ENCODE measurements at places on chromosomes 5 and 9.
A peak's percentile ranks its signal among the peaks of the same experiment; 100 is the strongest.

DNA sequence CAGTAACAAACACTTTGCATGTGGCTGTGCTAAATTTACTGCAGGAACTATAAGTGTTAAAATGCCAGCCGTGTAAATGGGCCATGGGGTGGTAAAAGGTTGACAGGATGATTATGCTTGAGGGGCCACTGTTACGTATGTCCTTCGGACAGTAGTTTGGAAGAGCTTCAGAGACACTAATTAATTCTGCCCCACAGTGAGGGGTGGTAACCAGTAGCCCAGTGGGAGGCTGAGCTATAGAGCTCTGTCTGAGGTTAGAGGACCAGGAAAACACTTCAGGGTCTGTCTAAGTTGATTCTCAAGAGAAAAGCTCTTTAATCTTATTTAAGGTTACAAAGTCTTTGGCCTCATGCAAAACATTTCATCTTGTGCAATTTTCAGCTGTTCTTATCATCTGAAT is 176.6 kb downstream of the DMRTA1 start:
- DNase-seq, result no peak
- no peak overlapping the region for H3K27ac ChIP-seq
- no peaks in the 10 kb centered on the region for H3K4me1 ChIP-seq
- H3K36me3 ChIP-seq, result no peaks in the 10 kb centered on the region

DNA sequence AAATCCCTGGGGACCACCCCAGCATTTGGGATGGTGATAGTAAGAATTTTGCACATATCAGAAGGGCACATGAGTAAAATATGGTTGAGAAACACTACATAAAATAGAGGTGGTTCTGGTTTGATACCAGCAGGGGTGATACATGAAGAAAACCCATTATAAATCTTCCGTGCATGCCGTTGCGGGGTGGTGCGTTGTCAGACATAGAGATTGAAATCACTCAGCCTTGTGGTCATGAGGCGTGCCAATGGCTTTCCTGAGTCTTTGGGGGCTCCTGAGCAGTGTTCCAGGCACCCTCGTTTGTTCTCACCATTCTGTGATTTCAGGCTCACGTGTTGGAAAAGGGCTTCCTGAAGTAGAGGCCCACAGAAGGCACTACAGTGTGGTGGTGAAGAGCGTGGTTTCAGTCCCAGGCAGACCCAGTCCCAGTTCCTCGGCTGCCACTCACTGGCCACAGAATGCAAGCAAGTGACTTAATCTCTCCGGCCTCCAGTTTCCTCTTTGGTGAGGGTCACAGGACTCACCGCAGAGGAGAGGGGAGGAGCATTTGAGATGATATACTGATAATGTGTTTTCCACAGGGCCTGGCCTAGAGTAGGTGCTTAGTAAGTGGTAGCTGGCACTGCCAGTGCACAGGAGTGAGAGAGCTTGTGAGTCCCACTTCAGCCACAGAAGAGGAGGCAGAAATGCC is 20.5 kb upstream of the GLRX start:
- H3K27me3 ChIP-seq, result peaks cover 6% of the 10 kb centered on the region
- no peaks in the 10 kb centered on the region for H3K36me3 ChIP-seq
- DNase-seq, result peak; percentile 53
- H3K4me1 ChIP-seq, result peaks cover 32% of the 10 kb centered on the region
- H3K4me3 ChIP-seq, result peak overlapping the region; percentile 27

GRCh38 chr5:151493665-151494064 is 46.3 kb downstream of the SLC36A1 start:
- H3K27me3 ChIP-seq, result no peaks in the 10 kb centered on the region
- no peak overlapping the region for H3K27ac ChIP-seq
- peaks cover 2% of the 10 kb centered on the region for H3K36me3 ChIP-seq
- no peak overlapping the region for H3K4me3 ChIP-seq
- H3K4me1 ChIP-seq, result no peaks in the 10 kb centered on the region
- no peak for DNase-seq

DNA sequence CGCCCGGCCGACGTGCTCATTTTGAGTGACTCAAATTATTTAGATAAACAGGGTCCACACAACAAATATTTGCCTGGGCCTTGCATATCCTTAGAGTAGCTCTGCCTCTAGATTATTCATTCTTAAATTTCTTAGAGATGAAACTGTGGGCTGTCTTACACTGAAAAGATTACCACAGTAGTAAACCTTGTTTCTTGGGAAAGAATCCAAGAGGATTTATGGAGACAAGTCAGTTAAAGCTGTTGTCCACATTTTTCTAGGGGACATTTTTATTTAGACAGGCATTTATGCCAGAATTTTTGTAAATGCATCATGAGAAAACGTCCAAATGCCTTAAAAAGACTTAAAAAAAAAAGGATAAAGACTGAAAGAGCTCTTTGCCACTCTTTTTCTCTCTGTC is 32.6 kb upstream of the RANBP3L start:
- no peaks in the 10 kb centered on the region for H3K4me1 ChIP-seq
- DNase-seq, result no peak
- H3K4me3 ChIP-seq, result no peak overlapping the region
- no peak overlapping the region for H3K27ac ChIP-seq
- H3K27me3 ChIP-seq, result peaks cover 11% of the 10 kb centered on the region

DNA sequence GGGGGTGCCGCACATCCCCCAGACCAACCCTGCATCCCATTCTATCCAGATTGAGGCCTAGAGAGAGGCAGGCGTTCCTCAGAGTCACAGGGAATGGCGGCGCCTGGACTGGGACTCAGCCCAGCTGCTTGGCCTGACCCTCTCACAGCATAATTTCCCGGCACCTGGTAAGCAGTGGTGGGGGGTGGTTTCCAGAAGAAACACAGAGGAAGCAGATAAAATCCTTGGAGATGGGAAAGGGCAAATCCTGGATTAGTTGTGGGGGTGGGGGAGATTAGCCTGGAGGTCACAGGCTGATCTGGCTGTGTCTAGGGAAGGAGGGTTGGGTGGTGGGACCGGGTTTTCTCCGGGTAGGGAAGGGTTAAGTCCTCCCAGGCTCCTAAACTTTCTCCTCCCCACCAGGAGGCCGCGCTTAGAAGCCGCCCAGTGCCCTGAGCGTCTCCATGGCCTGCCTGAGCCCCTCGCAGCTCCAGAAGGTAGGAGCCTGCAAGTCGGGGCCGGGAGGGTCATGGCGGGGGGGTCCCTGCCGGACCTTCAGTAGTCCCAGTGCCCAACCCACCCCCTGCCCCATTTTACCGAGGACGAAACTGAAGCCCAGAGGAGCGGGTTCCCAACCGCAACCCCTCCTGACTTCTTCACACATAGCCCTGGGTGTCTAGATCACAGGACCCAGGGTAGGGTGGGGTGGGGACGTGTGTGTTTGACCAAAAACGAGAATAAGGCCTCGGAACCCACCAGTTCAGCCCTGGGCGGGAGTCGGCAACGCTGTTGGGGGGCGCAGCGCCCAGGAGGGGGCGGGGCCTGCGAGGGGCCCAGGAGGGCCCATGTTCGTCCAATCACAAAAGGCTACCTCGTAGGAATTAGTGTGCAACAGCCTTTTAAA is 1.3 kb downstream of the PHYHD1 start:
- H3K4me3 ChIP-seq, result no peak overlapping the region
- no peak overlapping the region for H3K27ac ChIP-seq
- peaks cover 15% of the 10 kb centered on the region for H3K36me3 ChIP-seq
- no peaks in the 10 kb centered on the region for H3K27me3 ChIP-seq
- DNase-seq, result no peak
- H3K4me1 ChIP-seq, result peaks cover 18% of the 10 kb centered on the region

DNA sequence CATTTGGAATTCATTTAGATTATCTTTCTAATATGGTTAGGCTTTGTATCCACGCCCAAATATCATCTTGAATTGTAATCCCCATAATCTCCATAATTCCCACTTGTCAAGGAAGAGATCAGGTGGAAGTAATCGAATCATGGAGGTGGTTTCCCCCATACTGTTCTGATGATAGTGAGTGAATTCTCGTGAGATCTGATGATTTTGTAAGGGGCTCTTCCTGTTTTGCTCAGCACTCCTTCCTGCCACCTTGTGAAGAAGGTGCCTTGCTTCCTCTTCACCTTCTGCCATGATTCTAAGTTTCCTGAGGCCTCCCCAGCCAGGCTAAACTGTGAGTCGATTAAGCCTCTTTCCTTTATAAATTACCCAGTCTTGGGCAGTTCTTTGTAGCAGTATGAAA is 527.5 kb upstream of the ARRDC3 start:
- no peak for DNase-seq
- no peaks in the 10 kb centered on the region for H3K36me3 ChIP-seq
- no peaks in the 10 kb centered on the region for H3K4me1 ChIP-seq
- H3K27ac ChIP-seq, result no peak overlapping the region
- no peak overlapping the region for H3K4me3 ChIP-seq

GRCh38 chr9:130835441-130836298 is 616 bp downstream of the ABL1 start:
- no peaks in the 10 kb centered on the region for H3K36me3 ChIP-seq
- peaks cover 23% of the 10 kb centered on the region for H3K27me3 ChIP-seq
- no peak for DNase-seq
- peak overlapping the region; percentile 96 for H3K27ac ChIP-seq

DNA sequence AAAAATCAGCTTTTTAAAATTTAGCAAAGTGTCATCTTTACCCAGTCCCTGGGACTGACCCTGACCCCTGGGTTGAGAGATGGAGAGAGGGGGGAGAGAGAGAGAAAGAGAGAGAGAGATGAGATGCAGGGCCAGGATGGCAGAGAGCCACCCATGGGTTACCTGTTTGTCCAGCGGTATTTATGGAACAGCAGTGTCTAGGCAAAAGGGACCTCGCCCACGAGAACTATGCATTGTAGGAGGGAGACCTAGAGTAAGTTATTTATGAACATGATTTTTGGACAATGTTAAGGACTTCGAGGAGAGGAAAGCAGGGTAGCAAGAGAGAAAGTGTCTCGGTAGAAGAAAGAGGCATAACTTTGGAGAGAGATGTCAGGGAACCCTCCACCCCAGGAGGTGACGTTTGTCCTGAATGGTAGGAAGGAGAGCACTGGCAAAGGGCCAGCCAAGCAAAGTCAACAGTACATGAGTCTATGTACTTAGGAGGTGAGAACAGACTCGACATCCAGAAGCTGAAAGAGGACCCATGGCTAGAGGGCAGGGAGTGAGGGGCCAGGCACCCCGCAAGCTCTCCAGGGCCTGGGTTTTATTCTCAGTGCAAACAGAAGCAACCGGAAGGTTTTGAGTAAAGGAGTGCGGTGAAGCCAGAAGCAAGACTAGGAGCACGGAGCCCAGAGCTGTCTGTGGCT is 30.5 kb upstream of the MSX2 start:
- no peak overlapping the region for H3K4me3 ChIP-seq
- no peak overlapping the region for H3K27ac ChIP-seq

Measured in activated T-helper 1 cell treated with anti-CD3 and anti-CD28 coated beads, Interleukin-12 subunit alpha, Interleukin-12 subunit beta, Interleukin-2, Interleukin-4 antibody, amounts not matched to agents 30 ng/mL and 10 ng/mL and 1 ng/mL, durations not matched to agents 14 hours and 24 hours and 36 hours (primary cell).